ENCODE measurements at places on chromosomes 11 and 22.
A peak's percentile ranks its signal among the peaks of the same experiment; 100 is the strongest.

DNA sequence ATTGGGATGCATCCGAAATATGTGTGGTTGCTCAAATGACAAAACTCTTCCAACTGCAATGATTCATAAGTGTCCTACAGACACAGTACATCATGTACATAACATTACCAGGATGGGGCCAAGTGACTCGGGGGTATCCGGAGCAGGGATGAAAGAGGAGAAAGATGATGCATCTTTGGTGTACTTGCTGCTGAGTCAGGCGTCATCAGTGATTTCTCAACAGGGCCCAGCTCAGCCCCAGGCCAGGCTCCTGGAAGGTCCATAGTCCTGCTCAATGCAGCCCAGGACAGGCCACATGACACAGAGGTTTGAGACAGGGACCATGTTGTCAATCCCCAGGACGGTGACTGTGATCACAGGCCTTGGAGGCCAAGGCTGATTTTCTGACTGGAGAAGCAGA is 59.3 kb downstream of the GGTLC2 start:
- DNase-seq: no peak

DNA sequence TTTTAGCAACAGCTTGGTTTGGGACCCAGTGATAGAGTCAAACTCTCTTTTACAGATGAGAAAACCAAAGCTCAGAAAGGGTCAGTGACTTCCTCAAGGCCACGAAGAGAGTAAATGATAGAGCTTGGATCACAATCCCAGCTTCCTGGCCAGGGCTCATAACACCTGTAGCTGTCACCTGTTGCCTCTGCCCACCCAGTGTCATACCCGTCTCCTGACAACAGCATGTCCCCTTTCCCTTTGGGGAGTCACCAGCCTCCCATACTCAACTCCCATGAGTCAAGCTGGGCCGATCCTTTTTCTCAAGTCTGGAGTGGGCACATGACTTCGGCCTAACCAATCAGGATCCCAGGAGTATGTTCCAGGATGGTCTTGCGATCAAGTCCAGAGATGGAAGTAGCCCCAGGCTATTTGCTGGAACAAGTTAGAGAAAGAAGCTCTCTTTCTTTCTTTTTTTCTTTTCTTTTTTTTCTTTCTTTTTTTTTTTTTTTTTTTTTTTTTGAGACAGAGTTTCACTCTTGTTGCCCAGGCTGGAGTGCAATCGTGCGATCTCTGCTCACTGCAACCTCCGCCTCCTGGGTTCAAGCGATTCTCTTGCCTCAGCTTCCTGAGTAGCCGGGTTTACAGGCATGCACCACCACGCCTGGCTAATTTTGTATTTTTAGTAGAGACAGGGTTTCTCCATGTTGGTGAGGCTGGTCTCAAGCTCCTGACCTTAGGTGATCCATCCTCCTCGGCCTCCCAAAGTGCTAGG is 27.8 kb upstream of the MYH9 start:
- DNase-seq: no peak

GRCh38 chr22:39349967-39350726 is at the start of gene SYNGR1:
Gene SYNGR1, plus strand, starts transcription at chr22:39349991. Its CDS starts 20 bp downstream, at chr22:39350011.
- DNase-seq: no peak

GRCh38 chr22:20981787-20982562 is at the start of gene LZTR1:
Gene LZTR1, plus strand, starts transcription at chr22:20982297. Its CDS starts 75 bp downstream, at chr22:20982372.
- DNase-seq: peak; percentile 78

- no peak for DNase-seq
These were observed 96.5 kb downstream of the ARHGAP8 start for GRCh38 chr22:44848791-44849420.

DNA sequence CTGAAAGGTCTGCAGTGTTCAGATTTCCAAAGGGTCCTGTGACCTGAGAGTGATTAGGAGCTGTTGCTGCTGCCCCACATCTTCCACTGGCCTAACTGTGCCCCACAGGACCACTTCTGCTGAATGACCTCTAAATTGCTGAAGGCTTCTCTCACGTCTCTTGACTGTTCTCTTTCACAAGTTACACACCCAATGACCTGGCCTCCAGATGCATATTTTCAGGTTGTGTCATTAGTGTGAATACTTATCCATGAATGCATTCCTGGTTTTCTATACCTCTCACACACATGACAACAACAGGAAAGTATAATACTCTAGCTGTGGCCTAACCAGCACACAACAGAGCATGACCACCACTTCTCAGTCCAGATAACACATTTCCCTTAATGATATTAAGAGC is 15.4 kb downstream of the PRR14L start:
- no peak for DNase-seq

DNA sequence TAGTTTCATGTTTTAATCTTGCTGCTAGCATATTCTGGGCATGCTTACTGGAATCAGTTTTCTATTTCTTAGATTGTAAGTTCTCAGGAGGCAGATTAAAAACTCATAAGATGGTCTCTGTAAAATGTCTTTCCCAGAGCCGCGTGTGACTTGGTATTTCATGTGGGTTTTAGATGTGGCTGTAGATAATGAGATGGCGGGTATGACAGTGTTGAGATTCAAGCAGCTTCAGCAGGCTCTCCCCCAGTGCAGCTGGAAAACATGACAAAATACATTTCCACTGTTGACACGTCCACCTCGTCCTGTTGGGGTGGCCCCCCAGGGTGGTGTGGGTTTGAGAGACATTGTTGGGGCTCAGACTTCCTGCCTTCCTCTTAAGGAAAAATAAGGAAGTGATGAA is 106.8 kb downstream of the KIRREL3 start:
- no peak for DNase-seq
